ENCODE measurements at places on chromosomes 6 and 20. TPM values are rescaled to one million over a fixed set of nuclear protein-coding genes. Genes with fewer than 3 reads are reported as not detected.

The MAS1 gene
- 0.20 TPM for total RNA-seq

The EYS gene
- under 0.01 TPM for total RNA-seq

The SKIC2 gene
- 66.7 TPM for total RNA-seq

The CCN5 gene
- total RNA-seq = 3.0 TPM

The SMLR1 gene
- not detected for total RNA-seq

The RSPO4 gene
- total RNA-seq = not detected

The SLC26A8 gene
- 0.07 TPM for total RNA-seq
